Upper lobe of left lung (tissue), 6 donors: ENCODE measurements at places on chromosomes 1 and 21. TPM values are rescaled to one million over a fixed set of nuclear protein-coding genes. Genes with fewer than 3 reads are reported as not detected.

- H3K27ac ChIP-seq, result no peak overlapping the region
- no peaks in the 10 kb centered on the region for H3K27me3 ChIP-seq
- no peak overlapping the region for H3K4me3 ChIP-seq
- no peaks in the 10 kb centered on the region for H3K4me1 ChIP-seq
- peaks cover 12% of the 10 kb centered on the region for H3K36me3 ChIP-seq
Measured at GRCh38 chr1:200857804-200858203, 15.0 kb upstream of the GPR25 start.

GRCh38 chr1:165173409-165173808, 183.1 kb downstream of the LMX1A start:
- no peaks in the 10 kb centered on the region for H3K27me3 ChIP-seq
- no peaks in the 10 kb centered on the region for H3K4me1 ChIP-seq
- DNase-seq, result no peak
- H3K27ac ChIP-seq, result no peak overlapping the region

DNA sequence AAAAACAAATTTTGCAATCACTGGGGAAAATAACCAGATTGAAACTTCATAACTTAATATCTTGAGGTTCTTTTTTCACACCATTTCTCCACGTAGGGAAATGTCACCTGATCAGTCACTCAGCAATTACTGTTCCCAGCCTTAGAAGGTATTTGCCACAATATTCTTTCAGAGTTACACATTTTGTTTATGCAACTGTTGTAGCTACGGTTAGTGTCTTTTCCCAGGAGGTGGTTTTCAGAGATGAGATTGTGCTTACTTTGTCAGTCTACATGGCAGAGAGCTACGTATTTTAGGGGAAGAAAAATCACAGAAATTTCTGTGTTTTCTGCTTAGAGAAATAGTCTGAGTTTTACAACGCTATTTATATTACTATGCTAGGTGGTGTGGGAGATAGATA, 792.8 kb upstream of the B3GALT2 start:
- no peaks in the 10 kb centered on the region for H3K27me3 ChIP-seq
- no peaks in the 10 kb centered on the region for H3K36me3 ChIP-seq
- no peak for DNase-seq
- no peak overlapping the region for H3K4me3 ChIP-seq
- no peak overlapping the region for H3K27ac ChIP-seq
- no peaks in the 10 kb centered on the region for H3K4me1 ChIP-seq

LCE1E gene
- total RNA-seq, result not detected

MSH4 gene
- total RNA-seq, result not detected
